ENCODE measurements at places on chromosomes 12 and 14.

DNA sequence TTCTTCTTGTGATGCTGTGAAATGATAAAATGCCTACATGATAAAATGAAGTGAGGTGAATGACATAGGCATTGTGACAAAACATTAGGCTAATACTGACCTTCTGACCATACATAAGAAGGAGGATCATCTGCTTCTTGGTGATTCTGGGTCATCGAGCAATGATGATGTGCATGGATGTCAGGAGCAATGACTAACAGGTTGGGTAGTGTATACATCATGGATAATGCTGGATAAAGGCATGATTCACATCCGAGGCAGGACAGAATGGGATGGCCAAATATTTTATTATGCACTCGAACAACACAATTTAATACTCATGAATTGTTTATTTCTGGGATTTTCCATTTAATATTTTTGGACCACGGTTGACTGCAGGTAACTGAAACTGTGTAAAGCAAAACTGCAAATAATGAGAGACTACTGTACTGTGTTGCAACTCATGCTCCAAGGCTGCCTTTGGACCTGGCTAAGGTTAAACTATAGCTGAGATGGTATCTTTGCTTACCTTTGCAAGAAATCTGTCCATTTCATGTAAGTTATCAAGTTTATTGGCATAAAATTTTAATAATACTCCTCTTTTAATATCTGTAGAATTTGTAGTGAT is 7.6 kb upstream of the SLC25A21 start:
- DNase-seq = no peak

DNA sequence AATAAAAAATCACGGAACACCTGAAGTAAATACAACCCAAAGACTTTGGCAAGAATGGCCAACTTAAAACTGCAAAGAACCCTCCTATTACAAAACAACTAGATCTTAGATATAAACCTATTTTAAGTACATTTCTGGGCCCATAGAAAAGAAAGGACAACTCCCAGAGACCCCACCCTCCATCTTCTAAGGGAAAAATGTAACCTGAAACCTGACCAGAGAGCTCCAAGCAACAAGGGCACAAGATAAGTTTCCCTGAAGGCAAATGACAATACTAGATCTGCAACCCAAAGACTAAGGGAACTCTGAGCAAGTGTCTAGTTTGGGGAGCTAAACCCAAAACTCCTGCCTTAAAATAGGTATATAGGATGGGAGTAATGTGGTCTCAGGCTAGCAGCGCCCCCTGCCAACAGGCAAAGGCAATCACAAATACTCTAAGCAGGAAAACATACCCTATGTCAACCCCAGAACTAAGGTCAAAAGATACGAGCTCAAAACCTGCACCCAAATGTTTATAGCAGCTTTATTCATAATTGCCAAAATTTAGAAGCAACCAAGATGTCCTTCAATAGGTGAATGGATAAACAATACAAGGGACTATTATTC is 218.9 kb downstream of the ITPR2 start:
- DNase-seq = no peak

- DNase-seq = peak; percentile 73
Observed at GRCh38 chr12:117514016-117514415, 152.6 kb upstream of the NOS1 start.

GRCh38 chr14:30569216-30569902 is 10.4 kb downstream of the G2E3 start:
- no peak for DNase-seq

- DNase-seq = no peak
Observed at GRCh38 chr14:31568161-31568560, 7.0 kb downstream of the NUBPL start.

DNA sequence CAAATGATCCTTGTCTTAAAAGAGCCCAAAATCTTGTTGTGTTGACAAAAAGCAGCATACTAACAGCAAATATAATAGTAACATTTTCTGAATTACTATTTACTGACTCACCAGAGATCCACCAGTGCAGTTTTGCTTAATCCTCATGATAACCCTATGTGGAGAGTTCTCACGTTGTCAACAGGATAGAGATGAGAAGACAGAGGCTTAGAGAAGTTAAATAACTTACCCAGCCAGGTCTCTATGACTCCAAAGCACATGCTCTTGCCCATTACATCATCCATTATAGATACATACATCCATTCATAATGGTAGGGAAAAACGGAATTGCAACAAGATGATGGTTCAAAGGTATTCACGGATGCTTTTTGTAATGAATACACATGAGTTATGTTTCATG is 111.9 kb downstream of the PAX9 start:
- DNase-seq = no peak

DNA sequence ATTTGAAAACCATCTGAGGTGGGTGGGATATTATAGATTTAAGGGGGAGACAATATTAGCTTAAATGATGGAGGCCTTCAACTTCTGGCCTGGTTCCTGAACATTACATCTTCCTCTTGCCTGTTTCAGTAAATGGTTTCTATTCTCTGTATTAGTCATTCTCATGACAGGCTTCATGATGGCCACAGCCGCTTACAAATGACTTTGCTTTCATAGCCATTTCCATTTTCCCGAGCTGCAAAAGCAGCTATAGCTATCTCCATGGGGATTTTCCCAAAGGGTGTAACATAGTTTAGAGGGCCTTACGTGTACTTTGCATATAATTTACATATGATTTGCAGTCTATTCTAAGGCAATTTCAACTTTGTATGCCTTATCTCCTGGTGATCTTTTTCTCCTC is 121.8 kb downstream of the NRXN3 start:
- no peak for DNase-seq

DNA sequence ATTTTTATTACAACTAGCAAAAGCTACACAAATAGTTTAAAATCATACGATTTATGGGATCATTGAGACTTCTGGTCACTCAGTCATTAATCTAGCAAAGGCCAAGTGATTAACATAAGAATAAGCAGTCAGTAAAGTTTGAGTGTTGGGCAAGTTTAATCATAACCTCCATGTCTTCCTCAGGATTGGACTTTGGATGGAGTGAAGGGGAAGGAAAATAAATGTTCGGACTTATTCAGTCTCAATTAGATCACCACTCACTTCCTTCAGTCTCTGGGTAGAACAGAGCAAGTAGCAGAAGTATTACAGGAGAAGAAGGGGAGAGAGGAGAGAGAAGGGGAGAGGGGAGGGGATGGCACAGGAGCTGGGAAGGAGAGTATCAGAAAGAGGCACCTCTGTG is 31.4 kb downstream of the CPM start:
- no peak for DNase-seq

DNA sequence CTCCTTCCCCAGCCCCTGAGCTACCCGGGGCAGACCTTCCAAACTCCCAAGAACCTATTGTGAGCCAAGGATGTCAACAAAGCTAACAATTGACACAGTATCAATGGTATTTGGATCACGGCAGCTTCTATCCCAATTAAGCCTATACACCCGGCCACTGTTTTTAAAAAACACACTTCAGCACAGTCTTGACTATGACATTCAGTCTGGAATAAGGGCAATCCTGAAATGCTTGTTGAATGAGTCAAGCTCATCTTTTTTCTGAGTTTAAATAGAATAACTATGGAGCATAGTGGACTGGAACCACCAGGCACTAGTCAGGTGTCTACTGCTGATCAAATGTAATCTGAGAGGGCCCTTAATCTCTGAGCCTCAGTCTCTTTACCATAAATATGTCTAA is 5.7 kb downstream of the DENND5B start:
- no peak for DNase-seq

DNA sequence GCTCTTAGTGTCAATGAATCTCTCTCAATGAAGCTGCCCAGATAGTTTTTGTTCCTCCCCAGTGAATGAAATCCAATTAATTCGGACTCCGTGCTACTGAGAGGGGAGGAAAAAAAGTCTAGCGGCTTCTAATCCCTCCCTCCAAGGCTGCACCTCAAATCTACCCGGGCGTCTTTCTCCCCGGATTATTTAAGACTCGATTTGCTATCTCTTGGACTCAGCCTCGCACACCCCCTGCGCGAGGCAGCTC is 134 bp downstream of the DUSP6 start:
- no peak for DNase-seq

DNA sequence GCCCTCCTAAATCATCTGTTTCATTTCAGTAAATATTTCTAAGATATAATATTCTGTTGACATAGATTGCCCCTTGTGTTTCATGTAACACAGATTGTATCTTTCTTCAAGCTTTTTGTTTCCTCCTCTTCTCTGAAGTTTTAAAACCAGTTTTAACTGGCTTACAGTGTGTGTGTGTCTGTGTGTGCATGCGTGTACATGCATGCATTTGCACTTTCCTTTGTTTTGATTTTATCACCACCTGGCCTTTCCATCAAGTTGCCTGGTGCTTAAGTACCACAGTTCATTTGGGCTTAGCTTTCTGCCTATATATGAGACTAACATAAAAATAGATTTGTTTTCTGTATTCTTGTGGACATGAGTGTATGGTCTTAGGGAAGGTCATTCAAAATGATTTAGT is 31.9 kb downstream of the ETNK1 start:
- no peak for DNase-seq

GRCh38 chr14:71289536-71289935 is 382.3 kb downstream of the PCNX1 start:
- DNase-seq = no peak

- DNase-seq = no peak
Observed at GRCh38 chr12:26239122-26239851, 43.9 kb downstream of the SSPN start.

GRCh38 chr14:52748647-52749292 is 18.8 kb downstream of the STYX start:
- no peak for DNase-seq

DNA sequence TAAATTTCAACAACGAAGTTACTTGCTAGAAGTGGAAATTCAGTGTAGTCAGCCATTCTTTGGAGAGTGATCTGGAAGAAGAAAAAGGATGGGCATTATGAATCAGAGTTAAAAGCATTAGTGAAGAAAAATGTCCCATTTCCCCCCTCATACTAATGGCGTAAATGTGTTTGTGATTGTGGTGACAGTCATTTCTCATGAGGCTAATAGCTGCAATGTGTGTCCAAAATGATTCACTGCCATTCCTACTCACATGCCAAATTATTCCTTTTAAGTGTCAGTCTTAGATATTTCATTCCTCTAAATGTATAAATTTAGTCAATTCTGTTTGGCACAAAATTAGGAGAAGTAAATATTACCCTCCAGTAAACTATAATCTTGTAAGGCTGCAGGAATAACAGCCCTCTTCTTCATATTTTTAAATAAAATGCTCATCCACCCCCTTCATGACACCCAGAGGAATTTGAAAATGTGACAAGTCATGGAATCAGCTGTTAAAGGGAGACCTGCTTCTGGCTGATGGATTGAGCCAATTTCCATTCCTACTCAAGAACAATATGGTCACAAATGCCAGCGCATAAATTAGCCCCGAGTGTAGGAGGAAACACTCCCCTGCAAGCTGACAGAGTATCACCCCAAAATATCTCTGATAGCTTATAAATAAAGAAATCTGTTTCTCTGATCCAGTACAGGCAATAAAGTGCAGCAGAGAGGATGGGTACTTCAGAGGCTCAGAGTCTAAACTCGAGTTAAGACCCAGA is 912.3 kb upstream of the SEL1L start:
- DNase-seq = no peak

DNA sequence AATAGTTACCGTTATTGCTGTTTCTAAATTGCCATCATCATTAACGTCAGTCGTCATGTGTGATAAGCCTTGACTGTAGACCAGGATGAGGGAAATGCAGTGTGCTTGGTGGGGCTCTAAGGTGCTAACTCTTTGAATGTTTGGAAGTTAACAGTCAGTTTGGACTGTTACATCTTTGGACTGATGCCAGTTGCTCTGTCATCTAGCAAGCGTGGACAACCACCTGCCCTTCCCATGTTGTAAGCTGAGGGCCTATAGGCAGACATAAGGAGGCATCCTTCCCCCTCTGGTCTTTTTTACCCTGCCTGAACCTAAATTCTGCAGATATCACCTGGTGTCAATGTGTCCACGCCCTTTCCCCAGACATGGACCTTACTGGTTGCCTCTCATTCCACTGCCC is 94.4 kb downstream of the PPP2R5C start:
- no peak for DNase-seq

DNA sequence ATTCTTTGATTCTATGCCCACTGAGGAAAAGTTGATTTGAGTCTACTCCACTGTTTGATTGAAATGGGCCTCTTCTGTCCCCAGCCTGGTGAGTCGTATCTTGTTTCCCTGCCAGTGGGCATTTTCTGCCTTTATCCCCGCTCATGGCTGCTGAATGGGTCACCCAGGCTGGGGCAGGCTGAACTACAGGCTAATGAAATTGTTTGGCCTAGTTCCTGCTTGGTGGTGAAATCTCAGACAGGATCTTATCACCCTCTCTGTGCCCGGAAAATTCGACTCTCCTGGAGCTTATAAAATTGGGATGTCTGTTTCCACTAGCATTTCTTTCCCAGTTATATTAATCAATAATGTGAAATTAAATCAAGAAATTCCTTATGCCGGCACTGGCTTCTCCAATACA is 65.0 kb downstream of the CHST11 start:
- no peak for DNase-seq

DNA sequence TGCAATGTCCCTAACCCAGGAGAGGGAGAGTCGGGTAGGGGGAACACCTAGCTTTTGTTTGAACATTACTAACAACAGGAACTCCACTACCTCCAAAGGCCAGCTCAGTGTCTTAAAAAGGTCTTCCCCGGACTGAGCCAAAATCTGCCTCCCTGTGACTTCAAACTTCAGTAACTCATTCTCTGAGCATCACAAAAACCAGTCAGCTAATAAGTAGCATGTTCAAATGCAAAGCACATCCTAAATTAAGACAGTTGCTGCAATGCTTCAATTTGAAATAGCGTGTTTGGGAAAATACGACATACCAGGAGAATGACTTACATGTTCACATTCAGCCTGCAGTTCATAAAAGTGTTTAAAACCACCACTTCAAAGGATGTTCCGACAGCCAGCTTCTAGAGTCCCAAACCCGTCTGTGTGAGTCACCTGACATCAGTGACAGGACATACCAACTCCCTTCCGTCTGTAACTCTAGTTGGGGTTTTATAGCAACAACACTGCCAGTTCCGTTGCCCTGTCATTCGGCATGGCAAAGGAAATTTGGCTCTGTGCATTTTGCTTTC is 13.0 kb downstream of the ZFP36L1 start:
- DNase-seq = no peak

- DNase-seq = no peak
Observed at GRCh38 chr12:27711967-27712366, 1.3 kb downstream of the MRPS35 start.

DNA sequence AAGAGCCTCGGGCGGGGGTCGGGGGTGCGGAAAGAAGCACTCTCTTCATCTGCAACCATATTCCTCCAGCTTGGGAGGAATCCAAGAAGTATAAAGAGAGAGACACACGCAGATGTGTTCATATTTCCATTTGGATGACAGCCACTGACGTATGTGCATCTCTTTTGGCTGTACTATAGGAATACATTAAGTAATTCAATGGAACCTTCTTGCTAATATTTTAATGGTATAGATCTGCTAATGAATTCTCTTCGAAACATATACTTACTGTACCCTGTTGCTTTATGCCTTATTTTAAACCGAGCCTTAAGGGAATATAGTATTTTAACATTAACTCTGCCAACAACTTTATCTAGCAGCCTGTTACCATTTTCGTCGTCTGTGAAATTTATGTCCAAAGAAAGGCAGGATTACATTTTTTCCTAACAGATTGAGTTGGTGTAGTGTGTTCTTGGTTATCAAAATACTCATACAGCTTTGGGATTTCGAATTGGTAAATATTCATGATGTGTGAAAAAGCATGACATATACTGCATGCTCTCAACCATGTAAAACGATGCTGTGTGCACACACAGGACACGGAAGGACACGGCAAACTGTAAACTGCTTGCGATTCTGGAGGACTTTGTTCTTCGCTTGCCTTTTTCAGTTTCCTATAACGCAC is 84.5 kb downstream of the CCDC88C start:
- no peak for DNase-seq

GRCh38 chr14:55593698-55594097 is 13.7 kb downstream of the KTN1 start:
- no peak for DNase-seq

Data from NCI-H2171 (cell line).